ENCODE measurements at places on chromosomes 1 and 21.
A peak's percentile ranks its signal among the peaks of the same experiment; 100 is the strongest.

DNA sequence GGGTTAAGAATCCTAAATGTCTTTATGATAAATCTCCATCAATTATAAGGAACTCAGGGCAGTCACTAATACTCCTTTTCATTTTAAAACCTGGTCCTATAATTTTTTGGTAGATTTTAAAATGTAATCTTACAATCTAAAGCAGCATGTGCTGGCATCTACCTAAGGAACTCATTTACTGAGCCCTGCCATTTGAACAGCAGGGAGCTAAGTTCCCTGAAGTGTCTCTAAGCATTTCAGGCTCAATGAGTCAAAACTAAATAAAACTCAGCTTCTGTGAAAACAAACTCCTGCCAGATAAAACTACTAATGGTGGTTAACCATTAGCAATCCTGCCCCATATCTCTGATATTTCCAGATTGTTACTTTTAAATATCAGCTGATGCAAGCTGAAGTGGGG is 1371.8 kb upstream of the PRMT6 start:
- DNase-seq, result no peak

DNA sequence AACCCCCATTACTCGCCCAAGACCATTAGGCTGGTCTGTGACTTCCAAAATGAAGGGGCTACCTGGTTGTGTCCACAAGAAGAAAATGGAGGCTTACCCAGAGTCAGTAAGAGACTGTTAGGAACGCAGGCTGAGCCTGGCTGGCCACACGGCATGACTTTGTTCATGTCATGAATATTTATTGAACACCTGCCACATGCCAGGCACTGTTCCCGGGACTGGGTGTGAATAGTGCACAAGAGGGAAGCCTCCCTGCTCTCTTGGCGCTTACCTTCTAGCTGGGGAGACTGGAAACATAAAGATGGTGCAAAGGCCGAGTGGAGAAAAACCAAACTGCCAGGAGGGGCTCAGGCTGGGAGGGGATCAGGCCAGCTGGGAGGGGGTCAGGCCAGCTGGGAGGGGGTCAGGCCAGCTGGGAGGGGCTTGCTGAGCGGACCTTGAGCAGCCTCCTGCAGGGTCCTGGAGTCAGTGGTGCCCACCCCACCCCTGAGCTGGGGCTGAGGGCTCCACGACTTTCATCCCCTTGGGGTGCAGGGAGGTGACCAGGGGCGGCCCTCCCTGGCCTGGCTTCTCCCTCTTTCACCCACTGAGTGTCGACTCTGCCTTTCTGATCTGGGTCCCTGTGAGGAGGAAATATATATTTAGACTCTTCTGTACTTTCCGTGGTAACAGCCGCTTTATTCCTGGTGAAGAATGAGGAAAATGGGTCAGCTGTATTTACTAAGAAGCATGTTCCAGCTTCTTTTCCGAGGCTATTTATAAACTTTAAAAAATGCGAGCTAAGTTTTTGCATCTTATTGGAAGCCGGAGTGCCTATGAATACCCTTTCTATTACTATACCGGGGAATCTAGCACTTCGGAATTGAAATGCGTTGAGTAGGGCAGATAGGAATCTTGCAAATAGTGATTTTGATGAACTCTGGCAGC is 139.0 kb downstream of the CAMTA1 start:
- no peak for DNase-seq

- no peak for DNase-seq
These were observed 34.4 kb downstream of the WNT9A start for GRCh38 chr1:227913396-227913763.

GRCh38 chr1:16628361-16629111 is 15.2 kb upstream of the NBPF1 start:
- peak; percentile 50 for DNase-seq

- DNase-seq, result no peak
These were observed 178.2 kb upstream of the SGIP1 start for GRCh38 chr1:66355756-66356155.

- DNase-seq, result no peak
These were observed 349.3 kb downstream of the USH2A start for GRCh38 chr1:216073793-216074595.
